ENCODE measurements at places on chromosomes 5 and 9.

DNA sequence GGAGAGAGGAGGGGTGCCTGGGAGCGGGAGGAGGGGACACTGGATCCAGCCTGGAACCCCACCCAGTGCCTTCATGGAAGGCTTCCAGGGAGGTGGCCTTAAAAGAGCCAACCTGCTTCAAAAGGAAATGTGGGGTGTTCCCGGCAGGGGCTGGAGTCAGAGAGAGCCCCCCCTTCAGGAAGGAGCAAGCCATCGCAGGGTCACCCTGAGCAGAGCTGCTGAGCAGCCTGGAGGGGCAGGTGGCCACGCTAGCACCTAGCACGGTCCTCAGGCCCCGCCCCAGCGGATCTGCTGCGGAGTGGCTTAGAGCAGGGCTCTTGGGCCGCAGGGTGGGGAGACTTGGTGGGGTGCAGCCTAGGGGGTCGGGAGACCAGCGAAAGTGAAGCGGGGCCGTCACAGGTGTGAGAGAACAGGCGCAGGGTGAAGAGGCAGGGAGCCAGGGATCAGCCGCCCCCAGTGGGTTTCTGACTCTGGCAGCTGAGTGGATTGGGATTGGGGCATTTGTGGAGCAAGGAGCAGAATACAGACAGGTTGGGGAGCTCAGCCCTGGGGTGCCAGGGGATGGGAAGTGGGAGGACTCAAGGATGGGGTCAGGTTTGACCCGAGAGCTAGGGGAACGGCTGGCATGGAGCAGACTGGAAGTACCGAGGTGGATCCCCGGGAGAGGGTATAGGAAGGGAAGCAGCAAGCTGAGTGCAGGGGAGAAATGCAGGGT lies 1.5 kb downstream of the LCN2 start:
- DNase-seq = no peak

DNA sequence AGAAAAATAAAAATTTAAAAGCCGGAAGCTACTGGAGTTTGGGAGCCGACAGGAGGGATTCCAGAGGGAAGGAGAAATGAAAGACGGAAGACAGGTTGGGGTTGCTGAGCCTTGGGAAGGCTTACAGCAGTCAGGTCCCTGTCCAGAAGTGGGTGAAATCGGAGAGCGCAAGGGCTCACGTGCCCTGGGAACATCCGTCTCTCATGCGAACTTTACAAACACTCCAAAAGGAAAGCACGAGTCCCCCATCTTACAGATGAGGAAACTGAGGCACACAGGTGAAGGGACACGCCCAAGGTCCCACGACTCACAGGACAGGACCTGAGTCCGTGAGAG lies 347 bp upstream of the OLFML2A start:
- no peak for DNase-seq

DNA sequence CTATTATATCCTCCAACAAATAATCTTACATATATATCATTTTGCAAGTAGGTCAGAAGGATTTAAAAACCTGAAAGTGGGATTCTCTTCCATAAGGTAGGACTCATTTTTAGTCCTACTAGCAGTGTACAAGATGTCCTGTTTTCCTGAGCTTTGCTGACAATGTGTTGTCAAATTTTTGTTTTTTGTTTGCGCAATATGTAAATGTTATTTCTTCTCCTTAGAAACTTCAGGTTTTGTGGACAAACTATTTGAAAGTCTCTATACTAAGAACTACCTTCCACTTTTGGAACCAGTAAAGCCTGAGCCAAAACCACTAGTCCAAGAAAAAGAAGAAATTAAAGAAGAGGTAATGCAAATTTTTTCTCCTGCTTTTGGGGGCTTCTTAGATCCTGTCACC lies 19.8 kb downstream of the RBM27 start:
- no peak for DNase-seq

GRCh38 chr9:75372499-75373268 lies 284.4 kb downstream of the OSTF1 start:
- no peak for DNase-seq

DNA sequence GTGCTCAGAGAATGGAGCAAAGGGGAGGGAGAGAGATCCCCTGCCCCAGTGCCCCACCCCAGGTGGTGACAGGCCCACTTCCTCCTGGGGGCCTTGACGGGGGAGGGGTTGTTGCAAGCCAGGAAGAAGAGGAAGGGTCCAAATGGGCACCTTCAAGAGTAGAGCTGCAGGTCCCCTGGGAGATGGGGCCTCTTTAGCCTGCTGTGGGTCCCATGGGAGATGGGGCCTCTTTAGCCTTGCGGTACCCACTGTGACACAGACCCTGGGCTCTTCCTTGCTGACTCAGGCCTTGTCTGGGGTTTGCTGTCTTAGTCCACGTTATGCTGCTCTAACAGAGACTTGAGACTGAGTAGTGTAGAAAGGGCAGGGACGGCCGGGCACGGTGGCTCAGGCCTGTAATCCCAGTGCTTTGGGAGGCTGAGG lies 9.6 kb upstream of the TOR4A start:
- no peak for DNase-seq

GRCh38 chr5:5141625-5142525 lies 1.7 kb downstream of the ADAMTS16 start:
- DNase-seq = peak; percentile 14

DNA sequence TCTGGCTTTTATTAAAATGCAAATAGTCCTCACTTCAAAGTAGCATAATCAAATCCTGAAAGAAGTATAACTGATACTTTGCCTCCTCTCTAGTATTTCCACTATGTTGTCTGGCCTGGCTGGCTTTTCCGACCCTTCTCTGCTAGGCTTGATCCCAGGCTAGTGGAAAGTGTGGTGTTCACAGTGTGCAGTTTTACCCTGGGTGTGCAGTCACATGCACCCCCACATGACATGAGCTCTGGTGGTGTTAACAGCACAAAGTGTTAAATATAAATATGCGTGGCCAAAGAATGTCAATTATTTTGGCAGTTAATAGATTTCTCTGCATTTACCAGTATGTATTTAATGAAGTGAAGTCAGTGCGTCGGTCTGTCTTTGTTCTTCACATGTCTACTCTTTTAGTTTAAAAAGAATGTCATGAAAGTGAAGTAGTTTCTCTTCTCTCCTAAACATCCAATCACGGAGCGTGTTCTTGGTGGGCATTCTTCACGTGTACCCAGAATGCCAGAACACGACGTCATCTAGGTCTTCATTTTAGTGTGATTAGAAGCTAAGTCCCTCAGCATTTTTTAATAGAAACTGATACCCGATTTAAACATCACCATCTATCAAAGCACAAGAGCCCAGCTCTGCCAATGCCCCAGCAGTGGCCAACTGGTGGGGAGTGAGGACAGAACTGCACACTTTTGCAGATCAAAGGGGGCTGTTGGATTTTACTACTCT lies 286.4 kb downstream of the FANCC start:
- no peak for DNase-seq

DNA sequence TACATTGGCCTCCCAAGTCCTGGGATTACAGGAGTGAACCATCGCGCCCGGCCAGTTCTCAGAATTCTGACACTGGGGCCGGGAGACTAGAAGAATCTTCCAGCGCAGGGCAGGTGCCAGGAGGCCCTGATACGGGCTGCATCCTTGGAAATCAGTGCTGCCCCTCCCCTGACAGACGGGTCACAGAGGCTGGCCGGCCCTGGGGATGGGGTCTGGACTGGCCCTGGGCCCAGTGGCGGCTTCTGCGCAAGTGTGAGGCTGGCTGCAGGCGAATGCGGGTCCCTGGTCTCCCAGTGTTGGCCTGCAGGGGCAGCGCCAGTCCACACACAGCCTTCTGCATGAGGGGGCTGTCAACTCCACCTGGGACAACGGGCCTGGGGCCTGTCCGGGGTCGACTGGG lies 831 bp upstream of the TBC1D9B start:
- no peak for DNase-seq

DNA sequence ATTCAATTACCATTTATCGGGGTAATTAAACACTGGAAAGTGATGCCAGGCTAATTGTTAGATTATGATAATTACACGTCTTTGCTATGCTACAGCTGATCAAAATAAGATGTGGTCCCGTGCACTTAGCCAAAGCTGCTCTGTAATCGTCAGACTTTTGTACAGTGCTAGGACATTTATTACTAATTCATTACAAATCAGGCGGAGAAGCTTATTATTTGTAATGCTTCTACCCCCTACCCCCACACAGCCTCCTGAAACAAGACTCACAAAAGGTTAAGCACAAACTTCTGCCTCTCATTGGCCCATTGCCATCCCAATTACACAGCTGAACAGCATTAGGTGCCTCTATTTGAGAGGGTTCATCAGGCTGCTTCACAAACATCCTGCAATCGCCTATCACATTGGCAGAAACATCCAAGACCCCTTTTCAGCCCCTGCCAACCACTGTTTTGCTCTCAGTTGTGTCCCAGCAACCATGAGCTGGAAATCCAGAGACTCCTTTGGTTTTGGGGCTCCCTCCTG lies 232.7 kb downstream of the EFNA5 start:
- DNase-seq = no peak

GRCh38 chr5:66717455-66718373 lies 121.5 kb downstream of the MAST4 start:
- no peak for DNase-seq

DNA sequence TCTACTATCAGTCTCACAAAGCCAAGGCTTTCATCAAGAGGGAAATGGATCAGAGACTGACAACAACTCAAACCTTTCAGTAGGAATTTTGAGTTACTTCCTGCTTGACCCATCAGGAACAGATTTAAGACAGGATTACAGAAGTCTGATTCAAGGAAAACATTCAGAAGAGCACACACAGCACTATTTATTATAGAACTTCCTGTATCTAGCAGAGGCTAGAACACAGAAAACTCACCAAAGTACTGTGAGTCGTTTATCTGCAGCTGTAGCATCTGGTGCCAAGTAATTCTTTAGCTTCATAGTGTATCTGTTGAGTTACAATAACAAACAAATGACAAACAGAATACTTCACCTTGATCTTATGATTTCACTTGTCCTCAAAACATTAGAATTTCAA lies 13.8 kb downstream of the LEAP2 start:
- no peak for DNase-seq

GRCh38 chr5:77630114-77630680 lies 8.3 kb downstream of the OTP start:
- no peak for DNase-seq

DNA sequence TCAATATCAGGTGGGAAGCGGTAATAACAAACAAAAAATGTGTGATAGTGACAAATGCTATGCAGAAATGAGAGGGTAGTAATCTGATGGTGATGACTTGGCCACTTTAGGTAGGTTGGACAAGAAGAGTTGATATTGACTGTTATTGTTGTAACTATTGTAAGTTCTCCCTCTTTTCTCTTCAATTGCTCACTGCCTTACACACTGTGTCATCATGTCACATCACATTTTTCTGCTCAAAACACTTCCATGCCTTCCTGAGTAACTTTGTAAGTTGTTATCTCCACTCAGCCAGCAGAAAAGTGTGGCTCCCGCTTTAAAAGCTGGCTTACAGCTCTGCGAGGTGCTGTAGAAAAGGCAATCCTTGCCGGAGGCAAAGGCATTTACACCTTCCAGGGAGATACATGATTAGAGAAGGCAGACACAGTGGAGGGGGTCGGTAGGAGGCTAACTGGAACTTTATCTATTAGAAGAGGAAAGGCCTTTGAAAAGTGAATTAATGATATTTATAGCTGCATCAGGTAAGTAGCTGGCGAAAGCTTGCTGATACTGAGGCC lies 85.2 kb upstream of the CLINT1 start:
- no peak for DNase-seq

DNA sequence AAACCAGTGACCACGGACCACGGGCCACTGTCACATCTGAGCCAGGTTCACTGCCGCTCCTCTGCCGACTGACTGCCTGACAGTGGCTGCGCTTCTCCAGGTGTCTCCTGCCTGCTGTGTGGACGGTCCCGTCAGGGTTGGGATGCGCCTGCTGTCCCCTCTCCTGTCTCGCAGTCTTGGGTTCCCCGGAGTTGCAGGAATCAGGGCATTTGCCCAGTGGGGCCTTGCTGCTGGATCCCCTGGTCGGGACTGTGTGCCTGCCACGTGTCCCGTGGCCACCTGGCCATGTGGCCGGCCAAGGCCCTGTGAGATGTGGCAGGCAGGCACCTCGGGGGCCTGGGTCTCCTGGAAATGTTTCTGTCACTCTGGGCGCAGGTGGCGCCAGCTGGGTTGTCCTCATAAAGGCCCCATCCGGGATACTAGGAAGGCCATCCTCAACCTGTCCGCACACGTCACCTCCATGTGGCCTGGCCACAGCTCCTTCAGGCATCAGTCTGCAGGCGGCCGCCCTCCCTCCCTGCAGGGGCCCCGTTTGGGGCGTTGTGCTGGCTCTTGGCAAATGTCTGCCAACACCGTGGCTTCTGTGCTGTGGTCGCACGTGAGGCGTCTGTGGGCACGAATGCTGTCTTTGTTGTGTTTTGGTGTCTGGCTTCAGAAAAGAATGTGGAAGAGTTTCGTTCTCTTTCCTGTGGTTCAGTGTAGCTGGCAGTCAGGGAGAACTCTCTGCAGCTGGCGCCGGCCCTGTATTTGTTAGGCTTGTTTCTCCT lies 6.4 kb upstream of the TOR4A start:
- no peak for DNase-seq

DNA sequence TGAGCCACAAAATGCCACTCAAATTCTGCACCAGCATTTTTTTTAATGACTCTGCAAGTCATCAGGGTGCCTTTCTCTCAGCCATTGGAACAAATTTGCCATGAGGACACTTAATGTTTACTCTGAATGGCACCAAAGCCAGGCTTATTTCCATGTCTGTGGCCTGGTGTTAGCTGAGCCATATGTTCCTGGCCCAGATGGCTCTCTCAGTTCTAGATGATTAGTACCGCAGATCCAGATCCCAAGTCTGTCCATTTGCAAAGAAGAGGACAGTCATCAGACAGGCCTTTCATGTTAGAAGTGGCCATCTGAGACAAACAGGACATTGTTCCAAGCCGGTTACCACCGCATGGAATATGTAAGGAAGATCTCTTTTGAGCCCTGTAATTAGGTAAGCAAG lies 70.3 kb downstream of the INSYN2B start:
- DNase-seq = no peak

GRCh38 chr5:14144586-14145434 lies 1.7 kb downstream of the TRIO start:
- DNase-seq = no peak

DNA sequence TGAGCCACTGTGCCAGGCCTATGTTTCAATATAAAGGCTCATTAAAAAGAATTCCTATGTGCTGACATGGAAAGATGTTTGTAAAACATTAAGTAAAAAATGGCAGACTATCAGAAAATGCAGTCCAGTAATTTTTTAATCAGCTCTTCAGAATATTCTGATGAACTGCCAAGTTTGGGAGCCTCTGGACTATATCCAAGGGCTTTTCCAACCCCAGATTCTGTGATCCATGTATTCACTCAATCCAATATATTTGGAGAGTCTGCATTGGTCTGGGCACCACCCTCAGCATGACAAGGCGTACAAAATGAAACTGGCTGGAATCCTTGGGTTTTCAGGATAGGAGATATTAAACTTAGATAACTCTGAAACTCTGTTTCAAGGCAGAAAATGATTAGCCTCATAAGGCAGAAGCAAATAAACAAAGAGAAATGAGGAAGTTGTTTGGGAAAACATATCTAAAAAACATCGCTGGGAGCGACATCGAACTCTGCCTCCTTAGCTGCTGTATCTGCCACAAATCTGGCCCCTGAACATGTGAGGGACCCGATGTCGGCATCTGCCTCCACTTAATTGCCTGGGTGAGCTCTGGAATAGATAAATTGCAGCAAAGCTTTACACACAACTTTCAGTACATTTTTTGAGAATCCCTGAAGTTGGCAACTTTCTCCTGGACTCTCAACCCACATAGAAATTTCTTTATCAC lies 14.4 kb downstream of the PDE6A start:
- no peak for DNase-seq

GRCh38 chr5:34550964-34551363 lies 105.2 kb upstream of the RAI14 start:
- no peak for DNase-seq
